Stimulated activated CD4-positive, alpha-beta T cell treated with anti-CD3 and anti-CD28 coated beads, Interleukin-1b, Interleukin-23, amount 100 ng/mL, for 1 hour (primary cell): ENCODE measurements at places on chromosomes 13 and 19.

DNA sequence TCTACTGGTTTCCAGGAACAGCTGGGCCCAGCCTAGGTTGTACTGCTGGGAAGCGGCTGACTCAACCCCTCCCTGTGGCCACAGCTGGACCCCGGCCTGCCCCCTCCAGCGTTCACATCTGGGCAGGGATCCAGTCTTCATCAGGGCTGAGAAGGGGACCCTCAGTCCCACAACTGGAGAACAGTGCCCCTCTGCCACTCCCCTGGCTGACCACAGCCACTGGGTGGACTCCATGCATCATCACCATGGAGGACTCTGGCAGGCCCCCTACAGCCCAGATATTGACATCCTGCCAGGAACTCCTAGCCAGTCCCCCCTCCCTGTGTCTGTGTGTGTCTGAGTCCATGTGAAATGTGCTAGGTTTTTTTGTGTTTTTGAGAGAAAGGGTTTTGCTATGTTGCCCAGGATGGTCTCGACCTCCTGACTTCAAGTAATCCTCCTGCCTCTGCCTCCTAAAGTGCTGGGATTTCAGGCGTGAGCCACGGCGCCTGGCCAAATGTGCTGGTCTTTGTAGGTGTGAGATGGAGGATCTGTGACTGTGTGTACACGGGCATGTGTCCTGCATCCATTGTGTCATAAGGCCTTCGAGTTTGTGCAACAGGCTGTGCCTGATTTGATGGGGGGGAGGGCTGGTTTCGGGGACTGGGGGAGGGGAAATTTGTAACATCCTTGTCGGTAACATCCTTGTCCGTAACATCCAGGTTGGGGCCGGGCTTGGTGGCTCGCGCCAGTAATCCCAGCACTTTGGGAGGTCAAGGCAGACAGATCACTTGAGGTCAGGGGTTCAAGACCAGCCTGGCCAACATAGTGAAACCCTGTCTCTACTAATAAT lies 4.0 kb upstream of the HOOK2 start:
- no peak for DNase-seq

GRCh38 chr13:78772933-78773332 lies 114.0 kb upstream of the OBI1 start:
- no peak for DNase-seq

- DNase-seq, result no peak
Measured at GRCh38 chr19:41957838-41958366, 1.2 kb downstream of the RABAC1 start.

DNA sequence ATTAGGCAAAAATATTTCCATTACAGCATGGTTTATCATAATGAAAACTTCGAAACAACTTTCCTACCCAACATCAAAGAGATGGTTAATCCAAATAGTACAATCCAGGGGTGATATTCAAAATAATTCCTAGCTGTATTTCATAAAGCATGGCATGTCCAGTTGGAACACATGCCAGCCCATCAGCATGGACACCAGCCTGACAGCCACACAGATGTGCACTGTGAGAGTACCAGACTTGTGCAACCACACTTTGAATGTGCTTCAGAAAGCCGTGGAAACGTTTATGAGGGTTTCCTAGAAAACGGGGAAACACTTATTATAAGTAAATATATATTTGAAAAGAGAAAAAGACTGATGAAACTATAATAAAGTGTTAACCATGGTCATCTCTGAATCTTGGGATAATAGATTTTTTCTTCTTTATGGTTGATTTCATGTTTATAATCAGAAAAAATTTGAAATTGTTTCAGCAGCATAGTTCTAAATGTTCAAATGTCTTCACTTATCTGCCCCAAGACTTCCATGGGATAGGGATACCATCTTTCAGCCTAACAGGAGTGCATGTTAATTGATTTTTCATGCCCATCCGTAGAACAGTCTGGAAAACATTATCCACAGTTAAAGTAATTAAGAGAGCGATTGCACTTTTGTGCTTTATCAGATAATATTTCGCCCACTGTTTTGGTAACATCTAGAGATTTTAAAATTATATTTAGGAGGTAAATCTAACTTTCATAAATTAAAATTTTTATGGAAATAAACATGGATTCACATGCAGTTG lies 242.6 kb upstream of the IRS2 start:
- DNase-seq, result no peak

- DNase-seq, result no peak
Measured at GRCh38 chr13:30551189-30551588, 66.5 kb upstream of the USPL1 start.

- no peak for DNase-seq
Measured at GRCh38 chr19:4597278-4597974, 37.9 kb upstream of the SEMA6B start.

- DNase-seq, result no peak
Measured at GRCh38 chr13:104024416-104025170, 958.4 kb upstream of the SLC10A2 start.

DNA sequence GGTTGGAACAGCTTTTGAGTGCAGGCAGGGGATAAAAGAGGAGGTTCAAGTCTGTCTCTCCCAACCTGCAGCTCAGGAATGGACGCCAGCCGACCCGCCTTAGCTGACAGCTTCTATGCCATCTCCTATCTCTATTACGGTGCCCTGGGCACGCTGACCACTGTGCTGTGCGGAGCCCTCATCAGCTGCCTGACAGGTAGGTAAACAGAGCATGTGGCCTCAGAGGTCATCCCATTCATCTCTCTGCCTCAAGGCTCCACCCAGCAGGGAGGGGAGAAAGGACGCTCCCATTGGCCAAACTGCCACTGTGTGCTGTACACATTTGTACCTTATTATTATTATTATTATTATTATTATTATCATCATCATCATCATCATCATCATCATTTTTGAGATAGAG lies 16.5 kb downstream of the SLC5A5 start:
- DNase-seq, result no peak

- no peak for DNase-seq
Measured at GRCh38 chr13:97382276-97382675, 51.7 kb upstream of the RAP2A start.
